ENCODE measurements at places on chromosomes 2 and 18. TPM values are rescaled to one million over a fixed set of nuclear protein-coding genes. Genes with fewer than 3 reads are reported as not detected.

The USP34 gene
- polyA plus RNA-seq = 34.7 TPM

The ICOS gene
- not detected for polyA plus RNA-seq

The XDH gene
- 0.80 TPM for polyA plus RNA-seq

The VIL1 gene
- not detected for polyA plus RNA-seq

The TSPYL6 gene
- not detected for polyA plus RNA-seq

The SCN3A gene
- 0.26 TPM for polyA plus RNA-seq

The FOXD4L1 gene
- polyA plus RNA-seq = not detected

The TNFRSF11A gene
- polyA plus RNA-seq = 0.09 TPM

The POU3F3 gene
- not detected for polyA plus RNA-seq

The ARHGEF4 gene
- polyA plus RNA-seq = 5.0 TPM

The FOXI3 gene
- polyA plus RNA-seq = not detected

The DPYSL5 gene
- not detected for polyA plus RNA-seq

The LIMS3 gene
- 0.99 TPM for polyA plus RNA-seq

The POLR1B gene
- polyA plus RNA-seq = 10.9 TPM

The PGAP1 gene
- 1.9 TPM for polyA plus RNA-seq

The SERPINB10 gene
- not detected for polyA plus RNA-seq

The RNPEPL1 gene
- polyA plus RNA-seq = 18.7 TPM

The CNDP1 gene
- not detected for polyA plus RNA-seq

The GTF2A1L gene
- polyA plus RNA-seq = not detected

The ELP2 gene
- polyA plus RNA-seq = 48.8 TPM

The BOLL gene
- polyA plus RNA-seq = not detected

The CRYGC gene
- not detected for polyA plus RNA-seq

DNA sequence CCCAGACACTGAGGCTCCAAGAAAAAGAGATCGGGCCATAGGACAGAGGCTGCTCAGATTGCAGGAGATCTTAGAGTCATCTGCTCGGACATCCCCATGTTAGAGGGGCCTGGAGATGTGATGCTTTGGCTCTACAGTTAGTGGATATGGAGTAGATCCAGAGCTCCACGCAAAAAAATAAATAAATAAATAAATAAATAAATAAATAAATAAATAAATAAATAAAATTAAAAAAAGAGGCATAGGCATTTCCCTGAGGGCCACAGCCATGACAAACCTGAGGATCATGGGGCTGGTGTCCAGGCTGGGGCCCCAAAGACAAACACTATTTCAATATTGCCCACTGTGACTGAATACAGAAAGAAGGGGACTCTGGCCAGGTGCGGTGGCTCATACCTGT lies 85.5 kb downstream of the PLB1 start:
- no peak overlapping the region for H3K4me3 ChIP-seq
- H3K27ac ChIP-seq = no peak overlapping the region
- H3K36me3 ChIP-seq = no peaks in the 10 kb centered on the region
- no peak for DNase-seq
- no peaks in the 10 kb centered on the region for H3K27me3 ChIP-seq

DNA sequence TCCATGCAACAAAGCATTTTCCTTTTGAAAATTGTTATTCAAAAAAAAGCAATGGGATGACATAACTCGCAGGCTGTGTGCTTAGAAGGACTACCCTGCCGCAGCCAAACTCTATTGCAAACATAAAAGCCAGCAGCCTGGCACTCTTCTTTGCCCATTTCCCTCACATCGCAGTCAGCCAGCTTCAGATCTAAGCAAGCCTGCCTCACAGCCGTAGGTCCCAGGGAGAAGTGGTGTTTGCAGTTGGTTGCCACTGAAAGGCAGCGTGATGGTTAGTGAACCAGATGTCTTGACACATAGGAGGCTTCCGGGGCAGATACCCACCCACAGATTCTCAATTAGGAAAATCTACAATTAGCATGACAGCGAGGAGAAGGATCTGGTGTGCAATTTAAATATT lies 655.2 kb downstream of the RNF144A start:
- no peak overlapping the region for H3K27ac ChIP-seq
- H3K4me3 ChIP-seq = no peak overlapping the region
- no peaks in the 10 kb centered on the region for H3K4me1 ChIP-seq
- H3K27me3 ChIP-seq = no peaks in the 10 kb centered on the region
- DNase-seq = no peak

- no peak overlapping the region for H3K4me3 ChIP-seq
- peaks cover 33% of the 10 kb centered on the region for H3K4me1 ChIP-seq
- H3K36me3 ChIP-seq = no peaks in the 10 kb centered on the region
- DNase-seq = peak; percentile 64
- no peaks in the 10 kb centered on the region for H3K27me3 ChIP-seq
Observed at GRCh38 chr2:98455494-98455976, 10.9 kb downstream of the INPP4A start.

DNA sequence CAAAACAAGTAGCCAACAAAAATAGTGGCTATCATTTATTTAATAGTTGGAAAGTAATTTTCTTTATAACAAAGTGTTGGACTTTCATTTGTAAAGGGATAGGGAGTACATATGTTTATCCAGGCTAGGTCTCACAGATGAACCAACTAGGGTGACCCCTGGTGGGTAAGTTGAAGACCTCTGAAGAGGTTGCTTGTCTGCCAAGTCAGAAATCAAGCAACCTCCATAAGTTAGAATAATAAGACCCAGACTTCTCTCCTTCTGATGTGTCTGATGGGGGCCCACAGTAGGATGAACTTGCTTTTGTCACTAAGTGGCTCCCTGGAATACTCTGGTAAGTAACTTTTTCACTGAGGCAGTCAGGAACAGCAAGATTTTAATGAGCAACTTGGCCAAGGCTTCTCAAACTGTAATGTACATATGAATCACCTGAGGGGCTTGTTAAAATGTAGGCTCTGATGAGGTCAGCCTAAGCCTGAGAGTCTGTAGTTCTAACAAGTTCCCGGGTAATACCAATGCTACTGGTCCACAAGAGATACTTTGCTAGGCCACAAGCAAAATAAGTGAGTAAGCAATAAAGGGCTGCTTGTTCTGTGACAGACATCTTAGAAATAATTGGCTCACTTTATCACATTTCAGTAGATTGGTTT lies 319.6 kb downstream of the PIK3C3 start:
- no peak overlapping the region for H3K4me3 ChIP-seq
- no peaks in the 10 kb centered on the region for H3K36me3 ChIP-seq
- no peaks in the 10 kb centered on the region for H3K4me1 ChIP-seq
- H3K27me3 ChIP-seq = no peaks in the 10 kb centered on the region

DNA sequence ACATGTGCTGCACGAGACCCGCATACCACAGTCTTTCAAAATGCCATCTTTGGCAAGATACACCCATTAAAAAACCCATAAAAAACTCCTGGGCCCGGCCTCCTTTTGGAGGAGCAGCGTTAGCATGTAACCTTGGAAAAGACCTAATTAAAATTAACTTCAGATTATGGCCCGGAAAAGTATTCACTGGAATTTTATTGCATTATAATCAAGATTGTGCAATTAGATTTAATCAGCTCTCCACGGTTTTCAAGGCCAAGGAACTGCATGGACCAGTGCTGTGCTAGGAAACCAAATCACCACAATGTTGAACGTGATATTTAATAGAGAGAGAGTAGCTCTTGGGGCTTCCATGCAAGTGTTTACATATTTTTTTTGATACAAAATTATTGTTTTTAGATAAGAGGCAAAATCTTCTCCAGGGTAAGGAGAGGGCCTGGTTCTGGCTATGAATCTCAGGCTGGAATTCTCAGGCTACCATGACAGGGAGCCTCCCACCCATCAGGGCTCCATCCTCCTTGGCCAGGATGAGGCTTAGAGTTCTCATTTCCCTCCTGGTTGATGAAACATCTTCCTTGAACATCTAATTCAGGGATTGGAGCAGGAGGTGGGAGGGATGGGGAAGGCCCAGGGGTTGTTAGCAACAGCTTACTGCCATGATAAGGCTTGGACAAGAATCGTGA lies 82.0 kb upstream of the TTC39C start:
- H3K4me3 ChIP-seq = no peak overlapping the region
- no peak overlapping the region for H3K27ac ChIP-seq
- H3K36me3 ChIP-seq = no peaks in the 10 kb centered on the region
- H3K4me1 ChIP-seq = peaks cover 7% of the 10 kb centered on the region

- H3K27me3 ChIP-seq = no peaks in the 10 kb centered on the region
- no peak for DNase-seq
Observed at GRCh38 chr2:227257820-227258219, 67.2 kb upstream of the MFF start.

GRCh38 chr2:238986491-238987351 lies 138.8 kb downstream of the TWIST2 start:
- H3K27ac ChIP-seq = no peak overlapping the region
- no peaks in the 10 kb centered on the region for H3K36me3 ChIP-seq
- no peak overlapping the region for H3K4me3 ChIP-seq
- DNase-seq = no peak

- peaks cover 4% of the 10 kb centered on the region for H3K36me3 ChIP-seq
- H3K4me3 ChIP-seq = no peak overlapping the region
- H3K27me3 ChIP-seq = no peaks in the 10 kb centered on the region
- no peak overlapping the region for H3K27ac ChIP-seq
- H3K4me1 ChIP-seq = peaks cover 8% of the 10 kb centered on the region
Observed at GRCh38 chr18:55351980-55352714, 235.8 kb downstream of the TCF4 start.

- no peak overlapping the region for H3K27ac ChIP-seq
- DNase-seq = no peak
- no peaks in the 10 kb centered on the region for H3K27me3 ChIP-seq
- no peaks in the 10 kb centered on the region for H3K4me1 ChIP-seq
- no peak overlapping the region for H3K4me3 ChIP-seq
- H3K36me3 ChIP-seq = no peaks in the 10 kb centered on the region
Observed at GRCh38 chr18:1480309-1480708, 575.6 kb downstream of the ADCYAP1 start.

- DNase-seq = no peak
- H3K4me3 ChIP-seq = no peak overlapping the region
- H3K27ac ChIP-seq = no peak overlapping the region
- H3K36me3 ChIP-seq = 0 out of 2 replicates have a peak, but pooled peaks cover 2% of the 10 kb centered on the region
- no peaks in the 10 kb centered on the region for H3K4me1 ChIP-seq
Observed at GRCh38 chr2:169735623-169736022, 2.0 kb downstream of the KLHL23 start.

- peaks cover 9% of the 10 kb centered on the region for H3K4me1 ChIP-seq
- H3K27ac ChIP-seq = no peak overlapping the region
- H3K4me3 ChIP-seq = no peak overlapping the region
- H3K27me3 ChIP-seq = no peaks in the 10 kb centered on the region
- H3K36me3 ChIP-seq = no peaks in the 10 kb centered on the region
- DNase-seq = no peak
Observed at GRCh38 chr2:37820471-37820986, 104.6 kb upstream of the RMDN2 start.

- no peaks in the 10 kb centered on the region for H3K36me3 ChIP-seq
- no peak for DNase-seq
- no peak overlapping the region for H3K27ac ChIP-seq
- H3K4me3 ChIP-seq = no peak overlapping the region
- no peaks in the 10 kb centered on the region for H3K27me3 ChIP-seq
Observed at GRCh38 chr2:181178130-181178529, 197.7 kb downstream of the UBE2E3 start.

DNA sequence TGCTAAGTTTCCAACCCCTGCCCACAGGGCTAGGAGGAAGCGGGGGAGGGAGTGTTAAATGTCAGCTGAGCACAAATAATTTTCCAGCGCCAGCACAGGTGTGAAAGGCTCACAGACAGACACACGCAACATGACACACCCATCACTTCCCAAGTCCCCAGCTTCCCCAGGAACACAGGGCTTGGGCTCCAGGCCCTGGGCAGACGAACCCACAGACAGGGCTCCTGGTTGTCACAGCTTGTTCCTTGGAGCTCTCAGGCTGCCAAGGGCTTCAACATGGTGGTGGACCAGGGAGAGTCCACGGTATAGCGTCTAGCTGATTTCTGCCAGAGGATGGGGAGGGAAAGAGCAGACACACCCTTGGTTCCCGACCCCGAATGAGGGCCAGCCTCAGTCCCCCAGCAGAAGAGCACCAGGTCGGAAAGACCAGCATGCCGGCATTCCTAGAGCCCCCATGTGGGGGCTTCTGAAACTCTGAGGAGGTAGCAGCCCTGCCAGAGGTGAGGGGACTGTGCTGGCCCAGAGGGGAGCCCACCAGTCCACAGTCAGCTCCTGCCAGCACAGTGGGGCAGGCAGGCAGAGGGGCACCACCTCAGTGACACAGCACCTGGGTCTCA lies 1.9 kb downstream of the DUSP2 start:
- H3K4me3 ChIP-seq = no peak overlapping the region
- DNase-seq = no peak
- no peak overlapping the region for H3K27ac ChIP-seq
- H3K4me1 ChIP-seq = peaks cover 2% of the 10 kb centered on the region

- H3K36me3 ChIP-seq = no peaks in the 10 kb centered on the region
- no peak overlapping the region for H3K27ac ChIP-seq
- H3K4me1 ChIP-seq = no peaks in the 10 kb centered on the region
- H3K4me3 ChIP-seq = no peak overlapping the region
Observed at GRCh38 chr2:163878718-163879117, 142.9 kb upstream of the FIGN start.

DNA sequence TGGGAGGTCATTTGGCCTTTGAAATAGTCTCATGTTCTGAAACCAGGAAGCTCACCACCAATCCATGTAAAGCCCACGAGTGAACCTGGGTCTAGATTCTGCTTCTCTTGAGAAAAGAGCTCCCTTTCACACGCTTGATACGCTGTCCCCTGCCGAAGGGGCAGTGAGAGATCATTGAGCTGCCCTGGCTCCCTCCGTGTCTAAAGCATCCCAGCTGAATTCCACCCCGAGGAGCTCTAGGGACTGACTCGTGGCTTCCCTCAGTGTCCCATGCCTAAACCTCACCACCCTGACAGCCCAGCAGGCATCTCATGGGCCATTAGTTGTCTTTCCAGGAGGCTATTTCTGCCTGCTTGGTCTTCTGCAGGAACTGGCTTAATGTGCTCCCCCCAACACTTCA lies 68.6 kb downstream of the COL6A3 start:
- peak overlapping the region; percentile 30 for H3K27ac ChIP-seq
- H3K4me1 ChIP-seq = peaks cover 7% of the 10 kb centered on the region
- no peak for DNase-seq
- peaks cover 79% of the 10 kb centered on the region for H3K36me3 ChIP-seq

DNA sequence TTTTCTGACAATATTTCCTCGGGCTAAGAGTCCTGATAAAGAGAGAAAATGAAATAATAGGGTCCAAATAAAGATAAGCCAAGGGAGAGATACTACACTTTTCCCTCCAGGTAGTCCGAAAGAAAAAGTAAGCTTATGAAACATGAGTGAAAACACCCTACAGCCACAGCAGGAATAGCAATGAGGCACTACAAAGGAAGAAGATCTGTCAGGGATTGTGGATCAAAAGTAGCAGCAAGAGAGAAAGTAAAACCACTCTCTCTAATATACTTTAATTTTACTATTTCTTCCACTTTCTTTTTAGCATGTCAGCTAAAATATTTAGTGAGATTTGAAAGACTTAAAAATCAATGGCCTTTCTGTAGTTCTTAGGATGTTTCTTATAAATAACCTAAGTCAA lies 1601.8 kb downstream of the LRP1B start:
- no peak overlapping the region for H3K27ac ChIP-seq
- DNase-seq = no peak
- no peaks in the 10 kb centered on the region for H3K27me3 ChIP-seq
- H3K36me3 ChIP-seq = no peaks in the 10 kb centered on the region
- no peak overlapping the region for H3K4me3 ChIP-seq
